ENCODE measurements at places on chromosomes 12 and 14.

DNA sequence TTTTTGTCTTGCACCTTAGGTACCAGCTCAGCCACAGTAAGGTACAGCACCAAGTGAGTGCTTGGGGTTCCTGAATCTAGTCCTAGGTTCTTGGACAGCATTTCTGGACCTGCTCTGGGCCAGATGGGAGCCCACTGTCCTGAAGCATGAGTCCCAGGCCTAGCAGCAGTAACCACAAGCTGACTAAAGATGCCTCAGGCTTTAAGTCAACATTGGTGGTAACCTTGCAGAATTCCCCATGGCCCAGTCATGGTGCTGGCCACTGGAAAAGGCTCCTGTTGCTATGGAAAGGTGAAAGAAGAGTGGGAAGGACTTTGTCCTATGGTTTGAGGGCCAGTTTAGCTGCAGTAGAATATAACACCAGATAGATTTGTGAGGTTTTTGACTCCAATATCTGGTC lies 86.9 kb upstream of the CLEC14A start:
- DNase-seq: no peak

DNA sequence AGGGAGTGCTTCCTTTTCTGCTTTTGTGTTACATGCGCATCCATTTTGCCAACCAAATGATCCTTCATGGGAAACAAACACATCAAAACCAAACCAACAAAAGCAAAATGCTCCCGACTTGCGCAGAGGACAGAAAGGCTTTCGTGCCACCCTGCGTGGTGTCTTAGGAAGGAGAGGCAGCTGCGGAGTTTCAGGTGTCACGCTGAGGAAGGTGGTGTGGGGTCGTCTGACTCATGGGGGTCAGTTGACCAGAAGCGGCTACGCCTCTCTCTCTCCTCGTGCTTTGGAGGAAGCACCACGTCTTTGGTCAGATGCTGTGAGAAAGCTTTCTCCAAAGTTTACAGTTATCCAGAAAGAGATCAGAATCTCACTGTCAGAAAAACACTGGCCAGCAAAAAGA lies 7.9 kb downstream of the EMP1 start:
- DNase-seq: no peak

- DNase-seq: no peak
Observed at GRCh38 chr14:20836668-20837338, 34.2 kb upstream of the RNASE1 start.

- DNase-seq: no peak
Observed at GRCh38 chr12:2225696-2226095, 172.9 kb downstream of the CACNA1C start.

DNA sequence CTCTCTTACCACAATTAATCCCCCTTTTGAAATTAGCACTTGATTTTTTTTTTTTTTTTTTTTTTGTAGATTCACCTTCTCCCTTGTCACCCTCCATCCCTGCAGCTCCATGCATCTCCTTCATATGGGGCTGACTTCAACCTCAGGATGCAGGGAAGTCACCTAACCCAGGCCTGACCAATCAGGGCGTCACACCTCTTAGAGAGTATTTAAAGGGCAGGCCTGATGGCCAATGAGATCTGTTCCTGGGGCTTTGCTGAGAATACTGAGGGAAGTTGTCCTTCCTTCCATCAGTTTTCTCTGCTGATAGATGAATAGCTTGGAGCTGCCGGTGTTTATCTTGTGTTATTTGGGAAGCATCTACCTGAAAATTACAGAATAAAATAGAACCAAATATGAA lies 1104.7 kb upstream of the TMEM132C start:
- DNase-seq: no peak

DNA sequence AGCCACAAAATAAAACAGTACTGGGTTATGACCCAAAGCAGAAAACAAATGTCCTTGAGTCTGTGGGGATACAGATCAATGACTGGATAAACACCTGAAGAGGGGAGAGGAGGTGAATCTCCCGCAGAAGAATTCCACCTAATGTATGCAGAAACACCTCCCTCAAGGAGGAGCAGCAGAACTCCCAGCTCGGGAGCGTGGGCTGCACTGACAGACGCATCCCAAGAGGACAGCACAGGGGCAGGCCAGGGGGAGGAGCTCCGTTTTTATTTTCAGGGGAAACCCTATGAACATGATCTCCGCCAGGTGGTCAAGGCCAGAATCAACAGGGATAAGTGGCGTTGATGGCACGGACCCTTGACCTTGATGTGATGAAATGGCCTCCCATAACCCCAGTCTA lies 41.8 kb upstream of the PPP2R5C start:
- no peak for DNase-seq

DNA sequence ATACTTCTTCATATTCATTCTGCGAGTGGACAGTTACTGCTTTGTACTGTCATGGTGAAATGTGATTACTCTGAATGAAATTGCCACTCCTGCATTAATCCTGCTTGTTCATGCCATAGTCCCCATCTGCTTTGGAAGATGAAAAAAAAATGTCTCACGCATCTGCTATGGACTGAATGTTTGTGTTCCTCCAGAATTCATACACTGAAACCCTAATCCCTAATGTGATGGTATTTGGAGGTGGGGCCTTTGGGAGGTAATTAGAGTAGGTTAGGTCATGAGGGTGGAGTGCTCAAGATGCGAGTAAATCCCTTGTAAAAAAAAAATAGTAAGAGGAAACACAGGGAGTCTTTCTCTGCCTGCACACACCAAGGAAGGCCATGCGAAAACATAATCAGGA lies 427.2 kb downstream of the TMTC2 start:
- DNase-seq: no peak

- DNase-seq: no peak
Observed at GRCh38 chr14:60649875-60650372, 647 bp upstream of the SIX1 start.

GRCh38 chr14:72559202-72559601 lies 334.7 kb downstream of the DPF3 start:
- no peak for DNase-seq

- no peak for DNase-seq
Observed at GRCh38 chr14:68568907-68569897, 223.7 kb downstream of the ZFP36L1 start.

DNA sequence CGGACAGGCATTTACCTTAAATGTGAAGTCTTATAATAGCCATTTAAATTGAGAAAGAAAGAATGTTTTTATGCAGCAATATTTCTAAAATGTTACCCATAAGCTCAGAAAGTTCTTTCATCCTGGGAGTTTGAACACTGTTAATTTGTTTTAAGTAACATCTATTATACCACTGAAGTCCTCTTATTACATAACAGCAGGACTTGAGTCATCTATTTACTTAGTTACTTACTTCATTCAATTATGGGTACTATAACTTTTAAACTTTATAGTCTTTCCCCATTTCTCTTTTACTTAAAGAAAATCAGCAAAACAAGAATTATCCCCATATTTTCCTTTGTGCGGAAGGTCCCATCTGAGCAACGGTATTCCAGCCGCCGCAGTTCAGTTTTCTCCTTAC lies 473.1 kb downstream of the ETNK1 start:
- no peak for DNase-seq

GRCh38 chr12:5522432-5523335 lies 90.8 kb downstream of the NTF3 start:
- no peak for DNase-seq

DNA sequence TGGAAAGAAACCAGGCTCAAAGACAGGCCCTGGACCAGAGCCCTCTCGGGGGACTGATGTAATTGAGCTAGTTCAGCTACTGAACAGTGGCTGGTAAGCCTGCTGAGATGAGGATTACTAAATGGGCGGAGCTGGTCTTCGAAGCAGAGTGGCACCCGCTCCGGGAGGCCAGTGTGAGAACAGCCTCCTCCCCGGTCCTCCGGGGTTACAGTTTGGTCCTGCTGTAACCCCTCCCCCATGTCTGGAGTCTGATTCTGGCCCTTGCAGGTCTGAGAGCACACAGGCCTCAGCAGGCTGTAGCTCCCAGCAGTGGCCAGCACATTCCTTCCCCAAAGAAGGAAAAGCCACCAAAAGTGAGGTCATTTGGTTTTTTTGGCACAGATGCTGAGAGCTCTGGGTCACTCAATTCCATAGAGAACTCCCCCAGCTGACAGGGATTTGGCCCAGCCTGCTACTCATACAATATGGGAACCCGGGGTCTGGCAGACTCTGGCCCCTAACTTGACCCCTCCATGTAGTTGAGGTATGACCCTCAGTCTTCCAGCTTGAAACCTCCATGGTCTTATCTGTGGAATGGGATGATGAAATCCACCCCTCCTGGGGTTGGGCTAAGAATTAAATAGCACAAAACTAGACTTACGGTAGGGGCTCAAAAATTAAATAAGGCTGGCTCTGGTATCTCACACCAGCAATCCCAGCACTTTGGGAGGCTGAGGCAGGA lies 39.0 kb downstream of the ACTN1 start:
- no peak for DNase-seq

GRCh38 chr14:58822856-58823255 lies 185.1 kb downstream of the DACT1 start:
- no peak for DNase-seq
